Diencephalon (tissue), 1 donor: ENCODE measurements at places on chromosomes 2 and 18. TPM values are rescaled to one million over a fixed set of nuclear protein-coding genes. Genes with fewer than 3 reads are reported as not detected.

The OLA1 gene
- total RNA-seq: 128 TPM

The TRABD2A gene
- 2.5 TPM for total RNA-seq

The DCDC2C gene
- 0.69 TPM for total RNA-seq

The GRHL1 gene
- 10.6 TPM for total RNA-seq

The SULT1C4 gene
- total RNA-seq: 15.5 TPM

The AQP12B gene
- not detected for total RNA-seq

The CAPN14 gene
- total RNA-seq: 0.69 TPM

The STPG4 gene
- not detected for total RNA-seq

The PHLPP1 gene
- total RNA-seq: 27.9 TPM

The EPC2 gene
- 72.7 TPM for total RNA-seq

The EMILIN1 gene
- 6.2 TPM for total RNA-seq

The CCDC68 gene
- total RNA-seq: 4.4 TPM

The SLC9A2 gene
- 1.8 TPM for total RNA-seq

The C2orf80 gene
- 38.1 TPM for total RNA-seq

The CERKL gene
- total RNA-seq: 6.2 TPM

The TMEM247 gene
- total RNA-seq: not detected

The SLC30A3 gene
- 2.1 TPM for total RNA-seq

The ABCG5 gene
- 0.23 TPM for total RNA-seq

The PPM1G gene
- 67.1 TPM for total RNA-seq

The CNPPD1 gene
- 27.2 TPM for total RNA-seq

The POU3F3 gene
- total RNA-seq: 87.0 TPM

The FAM228B gene
- 79.1 TPM for total RNA-seq

The REG1B gene
- not detected for total RNA-seq

The GALNT13 gene
- total RNA-seq: 37.8 TPM

The WNT6 gene
- 0.23 TPM for total RNA-seq

The DOK6 gene
- 80.7 TPM for total RNA-seq

The CXCR1 gene
- not detected for total RNA-seq
